ENCODE measurements at places on chromosomes 5 and 9. TPM values are rescaled to one million over a fixed set of nuclear protein-coding genes. Genes with fewer than 3 reads are reported as not detected.

DNA sequence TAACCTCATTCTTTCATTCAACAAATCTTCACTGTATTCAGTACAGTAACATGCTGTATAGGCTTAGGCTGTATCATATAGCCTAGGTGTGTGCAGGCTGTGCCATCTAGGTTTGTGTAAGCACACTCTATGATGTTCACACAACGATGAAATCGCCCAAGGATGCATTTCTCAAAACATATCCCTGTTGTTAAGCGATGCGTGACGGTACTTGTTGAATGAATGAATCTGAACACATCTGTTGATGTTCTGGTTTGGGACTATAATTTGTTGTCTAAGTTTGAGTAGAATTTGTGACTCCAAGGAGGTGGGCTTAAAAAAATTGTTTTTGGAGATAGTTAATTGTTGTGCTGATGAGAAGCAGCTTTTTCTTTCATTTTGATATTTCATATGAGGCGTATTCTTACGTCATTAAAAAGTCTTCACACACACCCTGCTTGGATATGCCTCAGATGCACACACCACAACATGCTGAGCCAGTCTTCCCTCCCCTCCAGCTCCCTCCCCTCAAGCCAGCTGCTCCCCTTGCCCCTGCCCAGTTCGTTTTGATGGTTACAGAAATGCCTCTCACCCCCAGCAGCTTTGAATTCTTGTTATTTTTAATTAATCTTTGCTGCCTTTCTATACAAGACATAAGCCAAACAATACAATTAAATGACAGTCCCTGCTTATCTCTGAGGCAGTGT lies 5.5 kb upstream of the PSAT1 start:
- H3K27ac ChIP-seq, result no peak overlapping the region
- H3K36me3 ChIP-seq, result no peaks in the 10 kb centered on the region
- H3K4me1 ChIP-seq, result no peaks in the 10 kb centered on the region
- no peaks in the 10 kb centered on the region for H3K27me3 ChIP-seq
- DNase-seq, result peak; percentile 32

DNA sequence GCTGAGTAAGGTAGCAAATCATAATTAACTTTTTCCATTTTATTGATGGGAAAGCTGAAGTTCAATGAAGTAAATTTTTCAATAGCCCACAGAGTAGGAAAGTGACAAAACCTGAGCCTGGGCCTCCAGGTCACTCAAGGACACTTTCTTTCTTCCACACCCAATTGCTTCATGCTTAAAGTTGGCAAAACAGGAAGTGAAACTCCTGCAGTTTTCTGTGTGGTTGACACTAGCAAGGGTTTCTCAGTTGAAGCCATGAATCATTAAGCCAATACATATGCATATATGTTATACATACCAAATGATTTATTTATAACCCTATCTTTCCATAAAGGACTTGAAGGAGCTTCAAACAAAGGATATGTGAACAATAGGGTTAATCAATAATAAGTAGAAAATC lies 13.9 kb downstream of the TLR4 start:
- no peak overlapping the region for H3K4me3 ChIP-seq
- no peaks in the 10 kb centered on the region for H3K27me3 ChIP-seq
- peaks cover 17% of the 10 kb centered on the region for H3K36me3 ChIP-seq
- no peaks in the 10 kb centered on the region for H3K4me1 ChIP-seq

DNA sequence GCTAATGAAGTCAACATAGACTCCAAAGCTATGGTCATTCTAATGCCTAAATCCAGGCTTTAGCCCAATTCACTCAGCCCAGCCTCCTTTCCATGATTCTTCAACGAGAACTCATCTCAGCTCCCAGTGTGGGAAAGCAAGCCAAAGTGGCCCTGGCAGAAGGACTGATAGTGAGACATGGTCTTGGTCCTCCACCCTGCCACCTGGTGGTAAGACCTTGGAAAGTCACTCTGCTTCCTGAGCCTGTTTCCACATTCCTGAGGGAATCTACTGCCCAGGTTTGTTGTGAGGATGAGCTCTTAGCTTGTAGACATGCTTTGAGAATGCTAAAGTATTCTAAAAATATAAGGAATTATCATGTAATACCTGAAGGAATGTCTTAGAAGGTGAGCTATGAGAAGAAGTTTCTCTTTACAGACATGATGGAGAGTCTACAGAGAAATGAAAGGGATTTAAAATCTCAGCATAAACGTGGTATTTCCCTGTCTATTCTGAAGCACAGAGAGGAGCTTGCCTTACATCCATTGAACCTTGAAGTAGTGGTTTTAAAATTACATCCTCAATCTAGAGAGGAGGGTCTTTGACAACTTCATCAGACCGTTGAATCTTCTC lies 173.5 kb downstream of the TRIM32 start:
- DNase-seq, result peak; percentile 68
- H3K27ac ChIP-seq, result no peak overlapping the region
- H3K4me1 ChIP-seq, result no peaks in the 10 kb centered on the region
- no peaks in the 10 kb centered on the region for H3K36me3 ChIP-seq
- no peak overlapping the region for H3K4me3 ChIP-seq

DNA sequence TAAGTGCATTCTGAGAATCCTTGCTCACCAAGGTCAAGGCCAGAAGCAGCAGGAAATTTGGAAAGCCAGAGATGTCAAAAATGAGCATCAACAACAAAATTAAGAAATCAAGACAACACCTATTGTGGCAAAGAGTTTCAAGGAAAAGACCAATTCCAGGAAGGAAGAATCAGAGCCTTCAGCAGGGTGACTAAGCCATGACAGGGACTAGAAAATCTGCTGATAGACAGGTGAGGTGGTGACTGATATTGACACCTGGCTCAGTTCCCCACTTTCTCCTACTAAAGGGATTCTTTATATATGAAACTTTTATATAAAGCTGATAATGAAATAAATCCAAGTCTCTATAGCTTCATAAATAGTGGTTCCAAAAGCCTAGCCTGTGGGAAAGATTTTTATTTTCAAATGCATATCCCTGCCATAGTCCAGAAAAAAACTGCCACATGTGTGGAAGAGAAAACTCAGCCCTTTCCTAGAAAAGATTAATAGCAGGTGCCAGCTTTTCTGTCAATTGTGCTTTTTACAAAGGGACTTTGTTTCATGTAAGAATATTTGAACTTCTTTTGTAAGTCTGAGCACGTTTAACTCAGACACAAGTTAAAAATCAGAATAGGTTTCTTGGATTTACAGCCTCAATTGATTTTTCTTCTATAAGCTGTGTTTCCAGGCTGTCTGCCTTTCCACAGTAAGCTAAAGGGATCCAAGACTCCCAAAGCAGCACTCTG lies 81.1 kb upstream of the GRAMD2B start:
- H3K27ac ChIP-seq, result no peak overlapping the region
- H3K4me3 ChIP-seq, result no peak overlapping the region
- H3K36me3 ChIP-seq, result no peaks in the 10 kb centered on the region
- no peaks in the 10 kb centered on the region for H3K4me1 ChIP-seq
- no peaks in the 10 kb centered on the region for H3K27me3 ChIP-seq

DNA sequence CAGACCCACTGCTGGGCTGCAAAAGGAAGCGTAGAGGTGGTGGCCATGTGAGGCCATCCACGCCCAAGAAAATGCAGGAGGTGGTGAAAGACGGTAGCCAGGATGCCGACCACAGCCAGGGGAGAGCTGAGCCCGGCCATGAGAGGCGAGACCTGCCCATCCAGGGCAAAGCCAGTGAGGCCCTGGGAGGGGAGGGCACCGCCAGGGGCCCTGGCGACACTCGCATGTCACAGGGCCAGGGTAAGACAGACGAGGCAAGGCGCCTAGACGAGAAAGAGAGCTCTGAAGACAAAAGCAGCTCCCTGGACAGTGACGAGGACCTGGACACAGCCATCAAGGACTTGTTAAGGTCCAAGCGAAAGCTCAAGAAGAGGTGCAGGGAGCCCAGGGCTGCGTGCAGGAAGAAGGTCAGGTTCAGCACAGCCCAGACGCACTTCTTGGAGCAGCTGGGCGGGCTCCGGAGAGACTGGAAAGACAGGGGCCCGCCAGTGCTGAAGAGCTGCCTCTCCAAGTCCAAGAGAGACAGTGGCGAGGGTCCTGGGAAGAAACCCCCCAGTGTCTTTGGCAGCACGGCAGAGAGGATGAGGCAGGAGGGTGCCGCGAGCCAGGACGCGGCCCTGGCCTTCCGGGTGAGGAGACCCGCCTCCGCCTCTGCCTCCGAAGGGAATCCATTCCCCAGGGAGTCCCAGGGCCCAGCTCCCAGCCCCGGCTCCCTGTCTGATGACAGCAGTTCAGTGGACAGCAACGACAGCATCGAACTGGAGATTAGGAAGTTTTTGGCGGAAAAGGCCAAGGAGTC lies 6.9 kb downstream of the PPP1R26 start:
- no peak overlapping the region for H3K4me3 ChIP-seq
- peaks cover 41% of the 10 kb centered on the region for H3K36me3 ChIP-seq
- no peak for DNase-seq
- no peaks in the 10 kb centered on the region for H3K27me3 ChIP-seq
- no peak overlapping the region for H3K27ac ChIP-seq

GRCh38 chr9:13817754-13818278 lies 496.1 kb downstream of the NFIB start:
- no peaks in the 10 kb centered on the region for H3K27me3 ChIP-seq
- H3K36me3 ChIP-seq, result no peaks in the 10 kb centered on the region
- no peak overlapping the region for H3K4me3 ChIP-seq
- DNase-seq, result no peak

DNA sequence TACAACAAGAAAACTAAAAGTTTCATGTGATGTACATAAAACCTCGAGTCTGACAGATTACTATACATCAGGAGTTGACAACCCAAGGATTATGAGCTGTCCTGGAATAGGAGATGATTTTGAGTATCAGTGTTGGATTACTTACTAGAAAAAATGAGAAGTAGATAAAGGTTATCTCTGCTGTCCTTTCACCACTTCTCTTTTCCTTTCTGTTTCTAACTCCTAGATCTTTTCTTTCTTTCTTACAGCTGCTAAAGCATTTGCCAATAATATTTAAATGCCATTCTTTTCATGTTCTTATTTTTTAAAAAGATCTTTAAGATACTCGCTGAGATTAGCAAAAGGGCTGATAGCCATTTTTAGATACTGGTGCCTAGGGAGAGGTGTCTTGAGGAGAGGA lies 14.8 kb downstream of the RBM27 start:
- no peak overlapping the region for H3K4me3 ChIP-seq
- H3K27ac ChIP-seq, result no peak overlapping the region
- DNase-seq, result no peak
- H3K4me1 ChIP-seq, result peaks cover 16% of the 10 kb centered on the region

The CFAP77 gene
- total RNA-seq, result 8.6 TPM

The TUT7 gene
- 16.3 TPM for total RNA-seq

The PDE6A gene
- not detected for total RNA-seq

The LCN10 gene
- total RNA-seq, result 8.8 TPM

The OBP2B gene
- total RNA-seq, result not detected

The NTRK2 gene
- 30.1 TPM for total RNA-seq

The C9orf72 gene
- total RNA-seq, result 8.4 TPM

The LCN15 gene
- total RNA-seq, result 0.63 TPM

The PCDHGA8 gene
- total RNA-seq, result 5.7 TPM

The SPINK6 gene
- not detected for total RNA-seq

Data from right atrium auricular region (tissue), 2 donors.